Stimulated activated CD4-positive, alpha-beta T cell treated with anti-CD3 and anti-CD28 coated beads, Interleukin-4, amount 100 ng/mL, for 4 hours (primary cell): ENCODE measurements at places on chromosomes 1 and 21.

GRCh38 chr1:41777695-41778094, 141.0 kb downstream of the HIVEP3 start:
- no peak for DNase-seq

DNA sequence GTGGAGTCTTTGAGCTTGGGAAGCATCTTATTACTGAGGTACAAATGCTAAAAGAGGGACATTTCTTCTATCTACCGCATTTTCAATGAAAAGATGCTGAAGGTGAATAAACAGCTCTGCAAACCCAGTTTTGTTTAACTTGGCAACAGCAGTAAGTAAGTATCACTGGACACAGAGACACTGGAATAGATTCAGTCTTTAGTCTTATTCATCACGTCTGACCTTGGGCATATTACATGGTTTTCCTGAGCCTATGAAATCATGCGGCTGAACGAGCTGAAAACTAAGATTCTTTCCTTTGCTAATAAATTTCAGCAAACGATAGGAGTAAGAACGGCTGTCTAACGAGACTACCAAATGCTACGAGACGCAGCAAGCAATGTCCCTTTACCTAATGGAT, 207.4 kb downstream of the GABPA start:
- DNase-seq, result no peak

DNA sequence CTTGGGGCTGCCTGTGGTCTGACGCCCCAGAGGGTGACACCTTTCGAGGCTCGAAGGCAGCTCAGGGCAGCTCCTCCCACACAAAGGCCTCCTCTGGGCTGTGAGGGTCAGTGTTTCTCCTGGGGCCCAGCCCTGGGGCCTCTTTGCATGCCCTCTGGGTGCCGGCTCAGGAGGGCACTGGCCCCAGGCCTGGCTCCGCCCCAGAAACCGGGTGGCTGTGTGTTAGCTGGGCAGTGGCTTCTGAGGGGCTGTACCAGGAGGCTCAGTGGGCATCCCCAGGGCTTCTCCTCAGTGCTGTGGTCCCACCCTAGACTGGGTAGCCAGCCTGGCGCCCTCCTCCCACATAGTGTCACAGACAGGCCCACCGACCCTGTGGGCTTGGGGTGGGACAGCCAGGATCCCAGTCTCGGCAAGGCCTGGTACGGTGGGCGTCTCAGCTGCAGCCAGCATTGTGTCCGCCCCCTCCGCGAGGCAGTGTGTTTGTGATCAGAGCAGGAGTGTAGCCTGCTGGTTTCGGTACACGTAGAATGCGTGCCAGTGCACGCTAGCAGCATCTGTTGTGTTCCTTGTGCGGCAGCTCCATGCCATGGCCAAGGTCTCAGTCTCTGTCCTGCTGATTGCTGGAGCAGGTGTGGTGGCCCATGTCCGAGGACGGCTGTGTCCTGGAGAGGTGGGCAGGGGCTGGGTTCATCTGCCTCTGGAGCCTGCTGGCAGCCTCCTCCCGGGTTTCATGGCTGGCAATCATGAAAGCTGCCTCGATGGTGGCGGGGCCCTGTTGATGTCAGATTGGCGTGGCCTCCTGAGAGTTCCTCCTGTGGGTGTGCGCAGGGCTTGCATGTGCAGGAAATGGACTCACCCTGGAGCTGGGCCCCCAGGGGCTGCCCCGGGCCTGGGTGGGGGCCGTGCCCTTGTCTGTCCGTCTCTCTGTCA, 28.0 kb downstream of the RRP1 start:
- DNase-seq, result no peak

GRCh38 chr1:33420870-33421775, 9.8 kb downstream of the PHC2 start:
- DNase-seq, result no peak

DNA sequence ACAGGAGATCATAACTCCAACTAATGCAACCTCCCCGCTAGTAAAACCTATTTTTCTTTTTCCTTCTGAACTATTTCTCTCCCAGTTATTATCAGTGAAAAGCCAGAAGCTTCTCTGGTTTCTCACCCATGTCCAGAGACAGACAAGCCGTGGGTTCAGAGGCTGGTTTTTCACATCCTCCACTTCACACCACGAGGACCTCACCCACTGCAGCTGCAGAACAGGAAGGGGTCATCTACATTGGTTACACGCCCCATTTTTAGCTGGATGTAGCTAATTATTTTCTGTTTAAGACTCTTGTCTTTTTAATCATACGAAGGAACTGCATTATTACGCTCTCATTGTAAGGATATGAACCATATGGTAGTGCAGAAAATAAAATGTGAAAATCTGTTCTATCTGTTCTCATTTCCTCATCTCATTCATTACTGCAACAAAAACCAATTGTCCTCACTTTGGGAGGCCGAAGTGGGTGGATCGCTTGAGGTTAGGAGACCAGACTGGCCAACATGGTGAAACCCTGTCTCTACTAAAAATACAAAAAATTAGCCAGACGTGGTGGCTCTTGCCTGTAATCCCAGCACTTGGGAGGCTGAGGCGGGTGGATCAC, 39.1 kb upstream of the CLDN14 start:
- DNase-seq, result no peak

DNA sequence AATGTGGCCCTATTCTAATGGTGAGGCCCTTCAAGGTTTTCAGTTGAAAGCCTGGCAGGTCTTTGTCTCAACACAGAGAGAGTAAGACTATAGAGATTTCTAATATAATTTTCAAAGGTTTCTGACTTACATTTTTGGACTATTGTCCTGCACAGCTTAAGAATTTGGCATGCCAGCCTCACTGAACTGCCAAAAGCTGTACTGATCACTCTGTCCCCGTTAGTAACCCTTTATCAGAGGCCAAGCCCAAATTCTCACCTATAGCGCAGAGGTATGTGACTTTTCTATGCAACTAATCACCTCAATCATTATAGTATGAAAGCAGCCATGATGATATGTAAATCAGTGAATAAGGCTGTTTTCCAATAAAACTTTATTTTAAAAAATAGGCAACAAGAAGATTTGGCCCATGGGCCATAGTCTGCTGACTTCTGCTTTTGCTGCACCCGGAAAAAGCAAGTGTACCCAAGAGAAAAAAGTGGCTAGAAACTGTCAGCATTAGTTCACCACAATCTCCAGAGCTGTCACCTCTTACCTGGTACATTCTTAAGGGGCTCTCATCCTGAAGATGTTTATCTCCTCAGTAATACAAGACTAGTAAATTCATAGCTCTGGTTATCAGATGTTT, 85.4 kb downstream of the PIGK start:
- DNase-seq, result no peak

- no peak for DNase-seq
These were observed 1.3 kb upstream of the UBE4B start for GRCh38 chr1:10031461-10031860.
